GM12878 (cell line): ENCODE measurements at places on chromosomes 6 and 20. TPM values are rescaled to one million over a fixed set of nuclear protein-coding genes. Genes with fewer than 3 reads are reported as not detected.

EPPIN gene
- total RNA-seq: not detected in 2 replicates

TMC2 gene
- total RNA-seq: not detected in 2 replicates

ATP9A gene
- 0.31 and 0.37 TPM in 2 replicates for total RNA-seq

TRIM31 gene
- total RNA-seq: 0.18 and 0.35 TPM in 2 replicates

DACT2 gene
- not detected in 2 replicates for total RNA-seq

RNF39 gene
- not detected in 2 replicates for total RNA-seq

DNA sequence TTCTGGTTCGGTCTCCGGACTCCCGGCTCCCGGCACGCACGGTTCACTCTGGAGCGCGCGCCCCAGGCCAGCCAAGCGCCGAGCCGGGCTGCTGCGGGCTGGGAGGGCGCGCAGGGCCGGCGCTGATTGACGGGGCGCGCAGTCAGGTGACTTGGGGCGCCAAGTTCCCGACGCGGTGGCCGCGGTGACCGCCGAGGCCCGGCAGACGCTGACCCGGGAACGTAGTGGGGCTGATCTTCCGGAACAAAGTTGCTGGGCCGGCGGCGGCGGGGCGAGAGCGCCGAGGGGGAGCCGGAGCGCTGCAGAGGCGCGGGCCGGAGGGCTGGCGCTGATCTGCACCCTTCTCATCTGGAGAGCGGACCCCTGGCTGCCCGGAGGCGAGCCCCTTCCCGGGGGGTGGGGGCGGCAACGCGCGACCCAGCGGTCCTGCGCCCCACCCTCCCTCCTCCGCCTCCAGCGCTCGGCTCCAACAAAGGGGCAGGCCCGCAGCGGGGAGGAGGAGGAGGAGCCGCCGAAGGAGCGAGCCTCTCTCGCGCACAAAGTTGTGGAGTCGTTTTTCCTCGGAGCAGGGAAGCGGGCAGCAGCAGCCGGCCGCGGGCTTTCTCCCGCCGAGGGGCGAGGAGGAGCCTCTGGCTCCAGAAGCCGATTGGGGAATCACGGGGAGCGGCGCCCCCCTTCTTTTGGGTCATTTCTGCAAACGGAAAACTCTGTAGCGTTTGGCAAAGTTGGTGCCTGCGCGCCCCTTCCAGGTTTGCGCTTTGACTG lies at the start of gene UTRN:
Gene UTRN, plus strand, starts transcription at position 553 of the 765 bp plus-strand sequence. CDS start 6,494 bp downstream, outside the sequence.
- no peak for DNase-seq
- H3K27ac ChIP-seq: no peak within 1 kb of the TSS
- H3K4me1 ChIP-seq: no peaks in the 10 kb centered on the region
- peak within 1 kb of the TSS; percentile 91 for H3K4me3 ChIP-seq
- H3K27me3 ChIP-seq: peaks cover 8% of the 10 kb centered on the region

- H3K27me3 ChIP-seq: no peaks in the 10 kb centered on the region
- H3K27ac ChIP-seq: no peak overlapping the region
- no peak for DNase-seq
- no peak overlapping the region for H3K4me3 ChIP-seq
Observed at GRCh38 chr6:169082817-169083507, 170.7 kb downstream of the THBS2 start.

DNA sequence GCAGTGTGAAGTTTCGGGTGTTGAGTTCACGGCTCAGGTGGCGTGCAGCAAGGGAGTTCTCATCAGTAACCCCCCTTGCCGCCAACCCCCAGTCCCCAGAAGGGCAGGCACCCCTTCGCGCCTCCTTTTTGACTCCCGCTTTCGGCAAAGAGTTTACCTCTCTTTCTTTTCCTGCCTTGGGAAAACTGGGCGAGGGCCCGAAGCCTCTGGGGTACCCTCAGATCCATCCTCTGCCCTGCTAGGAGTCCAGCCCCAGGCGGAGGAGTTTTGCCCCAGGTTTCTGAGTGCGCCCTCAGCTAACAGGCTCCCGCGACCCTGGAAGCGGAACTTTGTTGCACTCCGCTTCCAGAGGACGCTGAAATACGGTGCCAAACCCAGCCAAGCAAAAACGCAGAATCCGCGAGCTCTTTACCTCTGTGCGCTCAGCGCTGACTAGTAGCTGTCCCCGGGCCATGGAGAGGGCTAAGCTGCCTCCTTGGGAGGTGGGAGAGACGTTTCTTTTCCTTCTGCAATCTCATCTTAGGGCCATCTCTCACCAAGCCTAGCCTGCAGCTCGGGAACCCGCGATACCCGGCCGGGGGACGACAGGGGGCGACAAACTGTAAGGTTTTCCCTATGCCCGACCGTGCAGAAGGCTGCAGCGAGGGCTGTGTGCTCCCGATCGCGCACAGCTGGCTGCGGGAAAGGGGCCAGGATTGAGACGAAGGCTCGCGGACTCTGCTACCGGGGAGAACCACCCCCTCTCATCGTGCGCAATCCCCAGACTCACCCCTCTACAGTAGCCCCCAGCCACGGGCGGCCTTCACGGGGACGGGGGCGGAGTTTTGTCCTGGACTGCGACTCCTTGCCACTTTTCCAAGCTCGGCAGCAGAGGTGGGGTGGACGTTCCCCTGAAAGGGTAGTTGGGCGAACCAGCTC lies 2.7 kb upstream of the PAX1 start:
- no peak for DNase-seq
- peaks cover 10% of the 10 kb centered on the region for H3K27me3 ChIP-seq
- no peak overlapping the region for H3K4me3 ChIP-seq
- no peaks in the 10 kb centered on the region for H3K36me3 ChIP-seq
- H3K27ac ChIP-seq: no peak overlapping the region
- no peaks in the 10 kb centered on the region for H3K4me1 ChIP-seq

- H3K36me3 ChIP-seq: no peaks in the 10 kb centered on the region; the same call in none of the 2 replicates
- no peak overlapping the region for H3K27ac ChIP-seq
- no peaks in the 10 kb centered on the region for H3K27me3 ChIP-seq
- no peak overlapping the region for H3K4me3 ChIP-seq
- DNase-seq: no peak
Observed at GRCh38 chr6:158268361-158269147, 43.7 kb upstream of the TULP4 start.

DNA sequence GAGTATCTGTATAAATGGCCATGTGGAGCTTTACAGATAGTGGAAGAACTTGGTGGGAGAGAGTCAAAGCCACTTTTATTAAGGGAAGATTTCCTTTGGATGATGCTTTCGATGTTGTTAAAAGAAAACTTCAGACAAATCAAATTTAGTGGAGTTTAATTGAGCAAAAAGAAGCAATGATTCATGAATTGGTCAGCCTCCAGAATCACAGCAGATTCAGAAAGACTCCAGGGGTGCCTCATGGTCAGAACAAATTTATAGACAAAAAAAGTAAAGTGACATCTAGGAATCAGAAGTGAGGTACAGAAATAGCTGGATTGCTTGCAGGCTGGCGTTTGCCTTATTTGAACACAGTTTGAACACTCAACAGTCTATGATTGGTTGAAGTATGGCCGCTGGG lies 5.3 kb upstream of the CGA start:
- no peaks in the 10 kb centered on the region for H3K27me3 ChIP-seq
- H3K4me1 ChIP-seq: no peaks in the 10 kb centered on the region
- no peak overlapping the region for H3K27ac ChIP-seq
- no peaks in the 10 kb centered on the region for H3K36me3 ChIP-seq
- no peak overlapping the region for H3K4me3 ChIP-seq
- no peak for DNase-seq

- no peaks in the 10 kb centered on the region for H3K27me3 ChIP-seq
- DNase-seq: no peak
- no peak overlapping the region for H3K4me3 ChIP-seq
- no peaks in the 10 kb centered on the region for H3K4me1 ChIP-seq
Observed at GRCh38 chr20:16966276-16966880, 218.2 kb downstream of the OTOR start.

- H3K4me1 ChIP-seq: no peaks in the 10 kb centered on the region
- H3K4me3 ChIP-seq: no peak overlapping the region
- H3K27me3 ChIP-seq: no peaks in the 10 kb centered on the region
- H3K27ac ChIP-seq: no peak overlapping the region
- DNase-seq: no peak
Observed at GRCh38 chr6:151027295-151027747, 161.8 kb downstream of the MTHFD1L start.

DNA sequence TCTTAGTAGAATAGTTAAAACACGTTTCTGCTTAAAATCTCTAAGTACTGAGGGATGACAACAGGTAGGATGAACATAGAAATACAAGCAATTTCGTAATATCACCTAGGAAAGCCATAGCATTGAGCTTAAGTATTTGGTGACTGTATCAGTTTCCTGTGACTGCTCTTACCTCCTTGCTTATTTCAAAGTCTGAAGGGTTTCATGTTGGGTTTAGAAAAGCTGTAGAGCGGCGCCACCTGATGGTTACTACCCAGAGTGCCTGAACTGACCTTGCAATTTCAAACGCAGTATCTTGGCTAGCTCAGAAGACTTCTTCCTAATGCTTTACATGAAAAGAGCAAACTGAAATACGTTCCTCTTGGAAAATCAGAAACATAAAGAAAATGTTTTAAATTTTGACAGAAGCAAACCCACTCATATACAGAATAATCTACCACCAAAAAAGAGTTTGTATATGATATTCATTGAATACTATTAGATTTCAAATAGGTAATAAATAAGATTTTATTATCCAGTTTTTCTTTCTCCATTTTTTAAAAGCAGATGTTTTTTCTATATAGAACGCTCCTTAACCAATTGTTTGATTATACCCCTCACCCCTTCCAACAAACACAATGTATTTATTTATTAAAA lies 82.3 kb upstream of the RIPOR2 start:
- peaks cover 5% of the 10 kb centered on the region for H3K4me1 ChIP-seq
- H3K27me3 ChIP-seq: no peaks in the 10 kb centered on the region
- no peak for DNase-seq
- no peak overlapping the region for H3K27ac ChIP-seq

- H3K27me3 ChIP-seq: peaks cover 6% of the 10 kb centered on the region; the same call in 1 of the 2 replicates
- no peak for DNase-seq
- no peaks in the 10 kb centered on the region for H3K4me1 ChIP-seq
- H3K27ac ChIP-seq: no peak overlapping the region
- no peak overlapping the region for H3K4me3 ChIP-seq
Observed at GRCh38 chr20:58092871-58093270, 135.6 kb downstream of the ANKRD60 start.

DNA sequence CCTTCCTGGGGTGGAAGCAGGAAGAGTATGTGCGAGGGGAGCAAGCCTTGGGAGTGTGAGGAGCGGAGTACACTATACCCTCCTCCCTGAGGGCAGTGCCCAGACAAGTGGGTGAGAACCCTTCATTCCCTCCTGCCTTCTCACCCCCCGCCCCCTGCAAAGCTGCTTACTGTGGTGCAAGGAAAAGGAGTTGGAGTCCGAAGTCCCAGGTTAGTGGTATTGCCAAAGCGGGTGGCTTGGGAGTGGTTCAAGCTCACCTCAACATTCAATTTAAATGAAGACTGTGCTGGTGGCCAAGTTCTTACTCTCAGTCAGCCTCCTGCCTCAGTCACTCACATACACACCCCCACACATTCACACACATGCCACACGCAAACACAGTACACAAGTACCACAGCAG lies 74.7 kb upstream of the PRDM1 start:
- no peak for DNase-seq
- H3K27ac ChIP-seq: no peak overlapping the region
- no peaks in the 10 kb centered on the region for H3K36me3 ChIP-seq
- H3K4me1 ChIP-seq: no peaks in the 10 kb centered on the region
- H3K27me3 ChIP-seq: no peaks in the 10 kb centered on the region; the same call in 1 of the 2 replicates

DNA sequence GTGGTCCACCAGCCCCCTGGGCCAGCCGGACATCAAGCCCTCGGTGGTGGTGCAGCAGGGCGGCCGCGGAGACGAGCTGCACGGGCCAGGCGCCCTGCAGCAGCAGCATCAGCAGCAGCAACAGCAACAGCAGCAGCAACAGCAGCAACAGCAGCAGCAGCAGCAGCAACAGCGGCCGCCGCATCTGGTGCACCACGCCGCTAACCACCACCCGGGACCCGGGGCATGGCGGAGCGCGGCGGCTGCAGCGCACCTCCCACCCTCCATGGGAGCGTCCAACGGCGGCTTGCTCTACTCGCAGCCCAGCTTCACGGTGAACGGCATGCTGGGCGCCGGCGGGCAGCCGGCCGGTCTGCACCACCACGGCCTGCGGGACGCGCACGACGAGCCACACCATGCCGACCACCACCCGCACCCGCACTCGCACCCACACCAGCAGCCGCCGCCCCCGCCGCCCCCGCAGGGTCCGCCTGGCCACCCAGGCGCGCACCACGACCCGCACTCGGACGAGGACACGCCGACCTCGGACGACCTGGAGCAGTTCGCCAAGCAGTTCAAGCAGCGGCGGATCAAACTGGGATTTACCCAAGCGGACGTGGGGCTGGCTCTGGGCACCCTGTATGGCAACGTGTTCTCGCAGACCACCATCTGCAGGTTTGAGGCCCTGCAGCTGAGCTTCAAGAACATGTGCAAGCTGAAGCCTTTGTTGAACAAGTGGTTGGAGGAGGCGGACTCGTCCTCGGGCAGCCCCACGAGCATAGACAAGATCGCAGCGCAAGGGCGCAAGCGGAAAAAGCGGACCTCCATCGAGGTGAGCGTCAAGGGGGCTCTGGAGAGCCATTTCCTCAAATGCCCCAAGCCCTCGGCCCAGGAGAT lies 1.0 kb downstream of the POU3F2 start:
- no peak overlapping the region for H3K4me3 ChIP-seq
- no peak overlapping the region for H3K27ac ChIP-seq
- H3K4me1 ChIP-seq: no peaks in the 10 kb centered on the region
- peaks cover 37% of the 10 kb centered on the region for H3K27me3 ChIP-seq

DNA sequence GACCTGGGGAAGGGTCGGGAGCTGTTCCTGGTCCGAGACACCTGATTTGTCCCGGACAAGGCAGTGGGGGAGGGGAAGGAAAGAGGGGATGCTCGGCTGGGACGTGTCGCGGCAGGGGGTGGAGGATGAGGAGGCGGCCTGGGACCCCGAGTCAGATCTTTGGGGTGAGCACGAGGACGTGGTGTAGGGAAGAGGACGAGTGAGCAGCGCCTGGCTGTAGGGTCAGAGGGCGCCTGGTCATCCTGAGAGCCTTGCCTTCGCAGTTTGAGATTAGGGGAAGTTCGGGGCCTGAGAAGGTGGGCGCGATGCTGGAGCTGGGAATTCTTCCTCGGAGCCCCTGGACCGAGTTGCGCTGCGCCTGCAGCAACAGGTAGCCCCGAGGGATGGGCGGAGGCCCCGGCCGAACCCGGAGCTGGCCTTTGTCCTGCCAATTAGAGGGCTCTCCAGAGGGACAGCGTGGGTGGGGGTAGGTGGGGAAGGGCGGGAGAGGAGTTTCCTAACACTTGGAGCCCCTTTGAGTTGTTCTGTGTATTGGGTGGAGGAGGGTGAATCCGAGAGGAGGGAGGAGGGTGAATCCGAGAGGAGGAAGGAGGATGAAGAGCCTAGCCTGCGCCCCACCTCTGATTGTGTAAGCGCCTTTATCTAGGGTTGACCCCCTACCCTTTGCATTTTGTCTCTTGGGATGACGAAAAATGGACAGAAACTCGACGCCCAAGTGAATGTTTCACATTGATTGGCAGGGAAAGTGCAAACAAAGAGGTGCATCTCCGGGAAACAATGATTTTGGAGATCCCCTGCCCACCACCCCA lies 72.0 kb downstream of the SOX4 start:
- H3K4me1 ChIP-seq: no peaks in the 10 kb centered on the region; the same call in 1 of the 2 replicates
- H3K4me3 ChIP-seq: 0 out of 2 replicates have a peak overlapping the region, but pooled peaks have one; percentile 41
- peaks cover 22% of the 10 kb centered on the region for H3K27me3 ChIP-seq
- no peak overlapping the region for H3K27ac ChIP-seq

- no peak overlapping the region for H3K27ac ChIP-seq
- no peaks in the 10 kb centered on the region for H3K27me3 ChIP-seq
- no peaks in the 10 kb centered on the region for H3K4me1 ChIP-seq
- no peaks in the 10 kb centered on the region for H3K36me3 ChIP-seq
Observed at GRCh38 chr6:124319410-124319809, 515.7 kb downstream of the NKAIN2 start.

GRCh38 chr6:123263981-123264380 lies 267.9 kb downstream of the CLVS2 start:
- no peak for DNase-seq
- H3K4me3 ChIP-seq: no peak overlapping the region
- no peak overlapping the region for H3K27ac ChIP-seq
- no peaks in the 10 kb centered on the region for H3K36me3 ChIP-seq
